Foreskin fibroblast (primary cell): ENCODE measurements at places on chromosomes 11 and 22.

DNA sequence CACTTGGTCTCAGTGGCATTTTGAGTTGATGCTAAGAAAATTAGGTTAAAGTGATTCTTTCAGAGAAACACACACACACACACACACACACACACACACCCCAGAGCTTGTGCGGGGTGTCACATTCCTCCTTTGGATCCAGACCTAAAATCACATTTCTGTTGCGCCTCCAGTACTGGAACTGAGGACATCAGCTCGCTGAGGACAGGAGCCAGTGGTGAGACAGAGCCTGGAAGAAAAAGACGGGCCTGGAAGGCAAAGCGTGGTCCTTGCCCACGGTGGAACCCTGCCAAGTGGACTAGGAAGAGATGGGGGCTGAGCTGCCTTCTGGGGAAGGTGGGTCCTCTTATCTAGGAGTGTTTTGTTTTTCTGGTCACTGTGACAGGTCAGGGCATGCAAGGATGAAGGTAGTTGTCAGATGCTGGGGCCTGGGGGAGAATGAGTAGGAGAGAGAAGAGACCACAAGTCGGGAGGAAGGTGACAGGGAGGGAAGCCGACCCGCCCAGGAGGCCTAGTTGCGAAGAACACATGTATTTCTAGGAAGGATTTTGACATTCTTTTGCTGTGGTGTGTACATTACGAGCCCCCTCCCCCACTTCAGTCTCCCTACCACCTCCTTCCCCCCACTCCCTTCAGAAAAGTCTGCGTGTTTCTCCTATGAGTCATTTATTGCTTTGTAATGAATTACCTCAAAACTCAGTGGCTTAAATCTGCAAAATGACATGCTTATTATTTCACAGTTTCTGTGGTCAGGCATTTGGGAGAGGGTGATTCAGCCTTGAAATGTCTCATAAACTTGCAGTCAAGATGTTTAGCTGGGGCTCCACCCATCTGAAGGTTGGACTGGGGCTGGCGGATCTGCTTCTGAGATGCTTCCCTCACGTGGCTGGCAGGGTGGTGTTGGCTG is 4.8 kb upstream of the ELFN2 start:
- peak; percentile 96 for DNase-seq

DNA sequence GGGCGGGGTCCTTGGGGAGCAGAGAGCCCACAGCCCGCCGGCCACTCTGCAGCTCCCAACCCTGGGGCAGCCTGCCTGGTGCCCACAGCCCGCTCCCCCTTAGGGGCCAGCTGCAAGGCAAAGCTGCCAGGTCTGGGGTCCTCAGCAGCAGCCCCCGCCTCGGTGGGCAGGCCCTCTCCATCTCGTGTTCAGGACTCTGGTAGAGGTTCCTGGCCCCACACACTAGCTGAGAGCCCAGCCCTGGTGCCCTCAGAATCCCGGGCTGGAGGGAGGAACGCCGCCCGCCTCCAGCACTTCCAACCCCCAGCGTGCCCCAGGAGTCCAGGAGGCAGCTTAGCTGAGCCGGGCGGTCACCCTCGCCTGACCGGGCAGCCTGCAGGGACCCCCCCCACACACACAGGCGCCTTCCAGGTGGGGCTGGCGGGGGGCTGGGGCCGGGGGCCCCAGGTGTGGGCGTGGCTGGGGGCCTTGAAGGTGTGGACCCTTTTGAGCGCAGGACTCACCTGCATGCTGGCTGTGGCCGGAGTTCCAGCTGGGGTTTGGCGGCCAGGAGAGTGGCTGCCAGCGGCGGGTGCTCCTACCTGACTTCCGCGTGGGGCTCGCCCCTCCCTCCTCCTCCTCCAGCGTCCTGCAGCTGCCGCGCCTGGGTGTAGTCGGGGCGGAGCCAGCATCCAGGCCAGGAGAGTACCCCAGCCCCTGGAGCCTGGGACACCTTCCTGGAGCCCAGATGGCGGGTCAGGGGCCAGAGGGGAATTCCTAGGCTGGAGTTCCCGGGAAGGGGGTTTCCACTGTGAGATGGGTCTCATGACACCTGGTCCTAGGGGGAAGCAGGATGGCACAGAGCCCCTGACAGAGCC is at the start of gene ANO9:
TSS of gene ANO9 (minus strand) at position 594 of the 857 bp plus-strand sequence. CDS start at position 509, 85 bp downstream.
- DNase-seq, result no peak

- no peak for DNase-seq
Observed at GRCh38 chr11:86666193-86666592, 6.2 kb downstream of the ME3 start.

DNA sequence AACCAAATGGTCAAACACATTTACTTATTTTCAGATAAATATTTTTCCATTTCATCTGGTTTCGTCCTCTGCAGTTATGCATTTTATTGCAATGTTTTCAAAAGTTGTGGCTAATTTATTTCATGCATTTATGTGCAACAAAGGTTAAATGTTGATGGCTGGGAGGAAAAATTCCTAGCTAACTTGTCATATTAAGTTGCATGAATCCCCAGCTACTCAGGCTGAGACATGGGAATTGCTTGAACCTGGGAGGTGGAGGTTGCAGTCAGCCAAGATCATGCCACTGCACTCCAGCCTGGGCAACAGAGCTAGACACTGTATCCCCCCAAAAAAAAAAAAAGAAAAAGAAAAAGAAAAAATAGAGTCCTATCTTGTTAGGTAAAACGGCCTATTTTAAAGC is 1862.4 kb upstream of the RAG2 start:
- peak; percentile 8 for DNase-seq

- DNase-seq, result peak; percentile 16
Observed at GRCh38 chr11:76410851-76411357, 29.8 kb downstream of the GVQW3 start.

DNA sequence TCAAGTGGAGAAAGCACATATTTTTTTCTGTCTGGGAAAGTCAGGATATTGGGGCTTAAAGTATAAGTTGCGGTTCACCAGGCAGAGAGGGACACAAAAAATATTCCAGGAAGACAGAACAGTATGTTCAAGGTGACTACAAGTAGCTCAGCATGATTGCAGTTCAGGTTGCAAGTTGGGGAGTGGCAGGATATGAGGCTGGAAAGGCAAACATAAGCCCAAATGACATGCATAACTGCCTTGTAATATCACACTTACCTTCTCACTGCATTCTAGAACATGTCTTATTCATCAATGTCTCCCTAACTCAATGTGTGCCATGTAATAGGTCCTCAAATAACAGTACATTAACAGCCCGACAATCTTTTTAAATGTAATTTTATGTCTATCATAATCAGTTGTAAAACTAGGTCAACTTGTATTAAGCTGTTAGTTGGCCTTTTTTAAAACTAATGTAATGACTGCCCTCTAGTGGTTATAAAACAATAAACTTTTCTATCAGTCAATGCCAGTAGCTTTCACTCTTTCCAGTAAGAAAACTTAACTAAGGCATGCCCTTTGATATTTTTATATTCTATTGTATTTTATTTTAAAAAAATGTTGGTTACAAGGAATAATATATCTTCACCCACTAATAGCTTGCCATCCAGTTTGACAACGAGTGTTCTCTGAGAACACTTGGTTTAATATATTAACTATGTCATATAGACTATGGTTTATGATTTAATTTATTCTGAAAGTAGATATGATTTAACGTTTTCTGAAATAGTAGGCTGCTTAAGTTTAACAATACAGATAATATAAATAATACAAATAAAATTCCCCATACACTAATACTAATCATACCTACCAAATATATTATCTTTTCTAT is 39.4 kb upstream of the CFAP300 start:
- peak; percentile 64 for DNase-seq

- no peak for DNase-seq
Observed at GRCh38 chr11:123587044-123587443, 67.4 kb downstream of the SCN3B start.

DNA sequence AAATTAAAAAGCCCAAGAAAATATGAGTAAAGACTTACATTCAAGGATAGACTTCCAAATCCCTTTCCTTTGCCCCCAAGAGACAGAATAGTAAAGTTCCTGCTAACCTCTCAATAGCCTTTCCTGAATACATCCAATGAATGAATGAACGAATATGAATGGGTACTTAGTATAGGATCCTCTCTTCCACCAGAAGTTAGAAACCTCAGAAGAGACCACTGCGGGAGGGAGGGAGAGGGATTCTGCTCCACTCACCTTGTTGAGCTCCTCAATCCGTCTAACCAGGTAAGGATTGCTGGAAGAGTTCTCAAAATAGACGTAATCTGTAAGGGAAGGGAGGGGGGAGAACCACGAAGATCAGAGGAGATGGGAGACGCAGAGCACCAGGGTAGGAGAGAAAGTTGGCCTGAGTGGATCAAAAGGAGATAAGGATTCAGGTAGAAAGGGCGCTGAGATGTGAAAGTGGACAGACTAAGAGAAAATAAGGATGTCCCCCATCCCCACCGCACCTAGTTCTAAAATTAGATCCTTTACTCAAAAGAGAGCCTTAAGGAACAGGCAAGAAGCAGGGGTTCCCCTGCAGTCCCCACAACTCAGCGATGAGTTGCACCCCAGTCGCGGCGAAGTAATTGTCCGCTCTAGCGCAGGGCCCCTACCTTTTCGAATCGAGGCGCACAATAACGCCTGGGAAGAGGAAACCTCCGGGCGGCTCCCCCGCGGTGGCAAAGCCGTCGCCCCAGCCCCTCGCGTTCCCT is 1.1 kb downstream of the MTA2 start:
- DNase-seq, result no peak

GRCh38 chr11:16125796-16126195 is 230.6 kb downstream of the SOX6 start:
- DNase-seq, result no peak

DNA sequence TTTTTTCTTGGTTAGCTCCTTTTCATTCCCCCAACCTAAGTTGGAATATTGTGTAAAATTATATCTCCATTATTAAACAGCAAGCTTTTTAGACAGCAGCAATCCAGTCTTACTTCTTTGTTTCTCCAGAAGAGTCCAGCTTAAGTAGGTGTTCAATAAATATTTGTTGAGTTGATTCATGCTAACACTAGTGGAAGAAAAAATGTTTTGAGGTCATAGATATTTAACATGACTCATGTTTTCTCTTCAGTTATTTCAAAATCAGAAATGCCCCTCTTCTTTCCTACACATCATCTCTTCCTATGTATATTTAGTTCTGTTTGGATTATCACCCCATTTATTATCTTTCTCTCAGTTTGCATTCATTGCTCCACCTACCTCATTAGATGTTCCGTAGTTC is 20.3 kb downstream of the CCDC83 start:
- peak; percentile 62 for DNase-seq

DNA sequence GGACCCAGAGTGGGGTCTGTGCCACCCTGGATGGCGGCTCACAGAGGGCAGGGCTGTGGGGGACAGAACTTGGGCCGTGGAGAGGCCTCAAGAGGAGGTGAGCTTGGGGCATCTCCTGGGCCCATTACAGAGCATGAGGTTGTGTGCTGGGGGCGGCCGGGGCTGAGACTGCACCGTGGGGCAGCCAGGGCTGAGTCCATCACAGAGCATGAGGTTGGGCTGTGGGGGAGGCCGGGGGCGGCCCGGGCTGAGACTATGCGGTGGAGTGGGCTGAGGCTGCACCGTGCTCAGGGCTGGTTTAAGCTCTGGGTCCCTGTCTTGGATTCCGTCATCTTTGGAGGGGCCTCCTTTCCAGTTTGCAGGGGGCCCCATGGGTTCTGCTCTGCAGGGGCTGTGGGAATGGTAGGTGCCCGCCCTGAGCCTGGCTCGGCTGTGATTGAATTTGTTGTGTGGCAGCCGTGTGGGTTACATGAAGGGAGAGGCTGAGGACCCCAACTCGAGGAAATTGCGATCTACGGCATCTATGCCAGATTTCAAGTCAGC is 38.1 kb upstream of the MUC5AC start:
- DNase-seq, result no peak

DNA sequence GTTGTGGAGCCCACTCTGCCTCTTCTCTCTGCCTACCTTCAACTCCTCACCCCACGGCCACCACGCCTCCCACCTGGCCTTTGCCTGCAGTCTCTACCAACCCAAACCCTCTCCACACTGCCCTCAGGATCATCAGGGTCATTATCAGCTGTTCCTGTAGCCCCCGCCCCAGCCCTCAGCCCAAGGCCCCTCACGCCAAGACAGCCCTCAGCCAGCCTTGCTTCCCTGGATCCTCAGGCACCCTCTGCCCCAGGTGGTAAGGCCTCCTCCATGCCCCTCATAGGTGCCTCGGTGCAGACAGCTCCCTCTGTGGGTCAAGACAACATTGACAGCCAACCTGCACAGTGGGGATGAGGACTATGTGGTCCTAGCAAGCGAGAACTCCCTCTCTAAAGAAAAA is 1.7 kb downstream of the SBF1 start:
- DNase-seq, result no peak

- DNase-seq, result no peak
Observed at GRCh38 chr11:119903821-119904220, 174.8 kb upstream of the NECTIN1 start.

- peak; percentile 93 for DNase-seq
Observed at GRCh38 chr11:96168623-96169022, 174.4 kb downstream of the MAML2 start.

DNA sequence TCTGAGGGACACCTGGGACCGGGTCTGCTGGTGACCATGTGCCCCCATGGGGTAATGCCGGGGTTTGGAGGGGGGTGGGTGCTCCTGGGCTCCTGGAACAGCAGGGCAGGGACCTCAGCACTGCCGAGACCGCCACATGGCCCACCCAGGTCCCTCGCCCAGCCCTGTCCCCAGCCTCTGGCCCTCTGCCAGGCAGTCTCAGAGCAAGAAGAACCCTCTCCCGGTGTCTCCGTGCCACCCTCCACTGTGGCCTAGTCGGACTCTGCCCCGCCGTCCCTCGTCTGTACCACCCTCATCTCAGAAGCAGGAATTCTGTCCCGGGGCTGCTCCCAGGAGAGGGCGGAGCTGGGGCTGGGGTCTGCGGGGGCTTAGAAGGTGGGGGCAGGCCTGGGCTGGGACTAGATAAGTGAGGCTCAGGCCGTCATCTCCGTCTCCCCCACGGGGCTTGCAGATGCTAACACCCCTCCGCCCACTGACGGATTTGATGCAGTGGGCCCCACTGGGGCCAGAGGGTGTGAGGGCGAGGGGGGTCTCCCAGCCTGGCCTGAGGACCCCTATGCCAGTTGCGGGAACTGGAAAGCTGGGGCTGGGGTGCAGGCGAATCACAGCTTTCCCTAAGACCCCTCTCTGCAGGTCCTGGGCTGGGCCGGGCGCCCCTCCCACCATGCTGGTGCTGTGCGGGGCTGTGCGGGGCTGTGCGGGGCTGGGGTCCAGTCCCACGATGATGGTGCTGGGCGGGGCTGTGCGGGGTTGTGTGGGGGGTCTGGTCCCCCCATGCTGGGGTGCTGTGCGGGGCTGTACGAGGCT is 1.1 kb downstream of the MUC5AC start:
- DNase-seq, result no peak

DNA sequence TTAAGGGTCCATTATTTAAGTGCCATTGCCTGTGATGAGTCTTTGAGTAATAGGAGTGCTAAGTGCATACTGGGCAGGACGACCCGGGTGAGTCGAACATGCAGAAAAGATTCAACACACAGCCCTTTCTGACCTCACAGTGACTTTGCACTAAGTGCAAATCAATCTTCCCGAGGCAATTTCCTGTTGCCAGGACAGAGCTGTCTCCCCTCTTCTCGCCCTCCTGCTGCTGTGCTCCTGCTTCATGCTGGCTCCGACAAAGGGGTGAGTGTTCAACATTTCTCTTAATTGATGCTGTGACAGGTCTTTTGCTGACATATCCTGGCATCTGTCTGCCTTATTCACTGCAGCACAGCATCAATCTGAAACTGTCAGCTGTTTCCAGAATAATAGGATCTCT is 42.0 kb downstream of the MCHR1 start:
- peak; percentile 24 for DNase-seq
